Amygdala (tissue), 56 donors: ENCODE measurements at places on chromosomes 13 and 19.

GRCh38 chr13:65857942-65858565 lies 1372.1 kb downstream of the PCDH9 start:
- DNase-seq = no peak

- DNase-seq = no peak
Observed at GRCh38 chr19:38284422-38284821, 19.6 kb upstream of the C19orf33 start.

GRCh38 chr13:46861959-46862358 lies 34.9 kb downstream of the HTR2A start:
- no peak for DNase-seq

DNA sequence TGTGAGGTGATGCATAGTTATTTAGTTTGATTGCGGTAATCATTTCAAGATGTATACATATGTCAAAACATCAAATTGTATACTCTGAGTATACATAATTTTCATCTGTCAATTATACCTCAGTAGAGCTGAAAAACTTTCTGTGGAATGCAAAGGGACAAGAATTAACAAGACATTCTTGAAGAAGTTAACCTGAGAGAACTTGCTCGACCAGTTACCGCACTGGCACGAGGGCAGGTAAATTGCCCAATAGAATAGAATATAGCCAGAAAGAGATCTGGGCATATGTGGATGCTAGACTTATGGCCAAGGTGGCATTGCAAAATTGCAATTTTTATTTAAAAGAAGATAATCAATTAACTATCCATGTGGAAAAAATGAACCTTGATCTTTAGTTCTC lies 42.3 kb upstream of the GJB6 start:
- DNase-seq = no peak

DNA sequence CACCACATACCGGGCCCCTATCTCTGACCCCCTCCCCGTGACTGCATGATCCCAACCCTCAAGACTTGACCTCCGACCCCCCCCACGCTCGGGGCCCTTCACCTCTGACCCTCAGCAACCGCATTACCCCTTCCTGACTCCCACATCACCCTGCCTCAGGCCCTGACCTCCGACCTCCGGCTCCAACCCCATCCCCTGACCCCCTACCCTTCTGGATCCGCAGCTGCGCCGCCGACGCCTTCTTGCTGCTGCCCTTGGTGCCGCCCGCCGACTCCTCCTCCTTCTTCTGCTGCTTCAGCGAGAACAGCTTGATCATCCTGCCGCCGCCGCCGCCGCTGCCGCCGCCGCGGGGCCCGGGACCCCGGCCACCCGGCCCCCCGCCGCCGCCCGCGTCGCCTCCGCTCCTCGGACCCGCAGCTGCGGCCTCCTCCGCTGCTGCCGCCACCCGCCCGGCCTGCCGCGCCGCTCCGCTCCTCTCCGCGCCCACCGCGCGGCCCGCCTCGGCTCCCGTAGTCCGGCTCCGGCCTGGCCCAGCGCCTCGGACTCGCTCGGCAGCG lies at the start of gene UBE2M:
TSS of gene UBE2M (minus strand) at position 546 of the 557 bp plus-strand sequence. CDS start at position 316, 230 bp downstream.
- no peak for DNase-seq
